ENCODE measurements at places on chromosomes 1 and 21.

- DNase-seq = peak; percentile 34
Measured at GRCh38 chr1:61097317-61097716, 15.0 kb downstream of the NFIA start.

DNA sequence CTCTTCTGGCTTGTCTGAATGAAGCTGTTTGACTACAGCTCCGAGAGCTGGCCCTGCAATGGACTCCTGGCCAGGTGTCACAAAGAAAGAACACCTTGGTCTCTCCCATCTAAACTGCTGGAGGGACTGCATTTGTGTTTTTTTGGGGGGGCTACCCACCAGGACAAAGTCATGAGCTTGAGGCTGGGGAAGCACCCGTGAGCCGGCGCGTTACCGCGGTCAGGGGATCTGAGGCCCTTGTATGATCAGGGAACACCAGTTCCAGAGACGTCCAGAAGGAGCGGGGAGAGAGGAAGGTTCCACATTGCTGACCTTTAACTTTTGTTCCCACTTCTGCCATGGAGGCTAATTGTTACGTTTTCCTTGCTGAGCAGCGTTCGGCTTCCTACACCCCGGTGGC, 84.5 kb upstream of the C1orf174 start:
- no peak for DNase-seq

- no peak for DNase-seq
Measured at GRCh38 chr1:2845869-2846268, 44.4 kb upstream of the TTC34 start.

DNA sequence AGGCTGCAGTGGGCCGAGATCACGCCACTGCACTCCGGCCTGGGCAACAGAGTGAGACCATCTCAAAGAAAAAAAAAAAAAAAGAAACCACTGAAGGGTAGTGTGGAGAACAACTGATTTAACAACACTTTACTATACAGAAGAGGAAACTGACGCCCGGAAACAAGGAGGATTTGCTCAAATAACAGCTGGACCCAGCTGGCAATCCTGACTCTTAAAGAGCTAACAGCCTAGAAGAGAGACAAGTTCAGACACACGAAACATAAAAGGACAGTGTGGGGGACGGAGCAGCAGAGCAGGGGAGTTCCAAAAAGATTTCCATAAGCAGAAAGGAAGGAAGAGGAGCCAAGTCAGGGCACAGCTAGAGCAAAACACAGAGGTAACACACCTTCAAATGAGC, 4.4 kb downstream of the ECHDC2 start:
- DNase-seq = no peak

DNA sequence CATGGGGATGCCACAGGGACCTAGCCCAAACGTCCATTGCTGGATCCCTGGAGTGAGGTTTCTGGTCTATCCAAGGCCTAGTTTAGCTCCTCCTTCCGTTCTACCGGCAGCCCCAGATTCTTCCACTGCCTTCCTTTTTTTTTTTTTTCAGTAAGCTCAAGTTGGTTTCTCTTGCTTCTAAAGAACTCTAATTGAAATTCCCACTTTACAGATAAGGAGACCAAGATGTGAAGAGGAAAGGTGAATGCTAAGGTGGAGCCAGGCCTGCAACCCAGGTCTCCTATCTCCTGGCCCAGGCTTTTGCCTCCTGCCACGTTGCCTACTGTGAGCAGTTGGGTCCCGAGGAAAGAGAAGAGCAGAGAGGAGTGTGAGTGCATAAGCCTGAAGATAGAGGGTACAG, 31.5 kb upstream of the CLIC4 start:
- DNase-seq = no peak

DNA sequence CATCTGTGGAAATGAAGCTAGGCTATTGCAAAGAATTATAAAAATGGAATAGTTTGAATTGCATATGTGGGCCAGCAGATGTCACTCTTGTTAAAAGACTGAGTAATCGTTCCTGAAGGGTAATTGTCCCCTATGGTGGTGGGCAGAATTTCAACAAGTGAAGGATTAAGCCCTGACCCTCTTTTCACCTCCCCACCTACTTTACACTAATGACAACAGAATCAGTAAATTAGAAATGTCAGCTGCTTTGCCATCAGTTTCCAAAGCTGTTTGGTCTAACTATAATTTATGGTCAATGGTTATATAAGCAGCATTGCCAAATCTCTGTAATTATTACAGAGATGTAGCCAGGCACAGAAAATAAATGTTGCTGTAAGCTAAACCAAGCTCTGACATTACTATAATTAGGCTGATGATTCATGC, 898.6 kb downstream of the AMY1C start:
- DNase-seq = no peak

- DNase-seq = no peak
Measured at GRCh38 chr1:179205284-179205683, 24.2 kb downstream of the ABL2 start.
